Activated CD8-positive, alpha-beta memory T cell treated with anti-CD3 and anti-CD28 coated beads, Interleukin-2, amount 10 ng/mL, durations not matched to agents 7 days and 5 days (primary cell): ENCODE measurements at places on chromosomes 12 and 14.

GRCh38 chr12:117035287-117035686, 63.9 kb downstream of the TESC start:
- no peak for DNase-seq

- DNase-seq, result no peak
Observed at GRCh38 chr12:12254553-12254952, 12.3 kb downstream of the LRP6 start.

DNA sequence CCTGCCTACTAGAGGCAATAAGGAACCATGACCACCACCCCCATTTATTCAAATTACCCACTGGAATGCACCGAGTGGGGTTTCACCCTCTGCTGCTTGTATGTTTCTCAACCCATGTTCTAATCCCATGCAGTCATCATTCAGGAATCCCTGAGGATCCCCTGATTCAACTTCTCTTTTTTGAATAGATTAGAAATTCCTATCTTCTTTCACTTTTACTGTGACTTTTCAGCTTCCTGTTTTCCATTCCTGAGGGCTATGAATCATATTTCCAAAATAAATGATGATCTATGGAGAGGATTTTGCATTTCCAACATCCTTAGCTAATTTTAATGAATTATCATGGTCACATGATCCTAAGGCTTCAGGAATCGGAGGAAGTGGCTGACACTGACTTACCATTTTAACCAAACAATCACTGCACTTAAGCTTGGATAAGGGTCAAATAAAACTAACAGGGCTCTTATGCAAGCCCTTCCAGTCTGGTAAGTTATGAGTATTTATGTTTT, 19.4 kb upstream of the P2RX4 start:
- no peak for DNase-seq

DNA sequence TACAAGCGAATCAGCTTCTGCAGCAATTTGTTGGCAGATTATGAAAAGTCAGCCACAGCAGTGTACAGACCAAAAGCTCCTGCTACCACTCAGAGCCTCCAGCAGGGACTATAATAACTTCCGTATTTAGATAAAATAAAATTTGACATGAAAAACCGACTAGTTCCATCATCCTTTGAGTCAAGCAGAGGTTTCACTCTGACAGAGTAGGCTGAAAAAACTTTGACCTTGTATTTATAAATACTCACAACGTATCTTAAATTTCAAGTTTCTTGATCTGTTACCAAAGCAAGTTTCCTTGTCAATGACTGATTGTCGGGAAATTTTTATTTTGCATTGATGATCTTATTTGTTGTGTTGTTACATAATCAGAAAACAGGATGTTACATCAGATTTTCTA, 283.4 kb downstream of the DAD1 start:
- DNase-seq, result no peak

- DNase-seq, result no peak
Observed at GRCh38 chr14:104353921-104354701, 215.7 kb downstream of the KIF26A start.

DNA sequence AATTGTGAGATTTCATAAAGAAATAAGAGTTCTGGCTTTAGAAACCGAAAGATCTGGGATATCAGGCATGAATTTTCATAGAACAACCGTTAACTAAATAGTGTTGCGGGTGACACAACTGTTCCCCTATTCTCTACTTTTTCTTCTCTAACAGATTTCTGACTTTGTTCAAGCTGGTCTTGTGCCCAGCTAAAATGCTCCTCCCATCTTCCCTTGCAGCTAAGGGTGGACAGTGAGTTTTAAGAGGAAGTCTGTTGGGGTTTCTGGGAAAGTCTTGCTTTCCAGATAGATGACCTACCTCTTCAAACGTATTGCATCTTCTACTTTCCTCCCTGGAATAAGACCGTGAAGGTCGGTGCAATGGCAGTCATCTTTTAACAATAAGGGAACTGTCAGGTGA, 18.7 kb downstream of the CCDC63 start:
- no peak for DNase-seq

GRCh38 chr14:95038521-95039250, 118.6 kb downstream of the DICER1 start:
- DNase-seq, result no peak

- DNase-seq, result no peak
Observed at GRCh38 chr14:101875727-101876554, 88.4 kb upstream of the DYNC1H1 start.

GRCh38 chr12:128817111-128818015, 6.4 kb downstream of the SLC15A4 start:
- DNase-seq, result no peak

- no peak for DNase-seq
Observed at GRCh38 chr12:119746169-119746568, 78.2 kb downstream of the PRKAB1 start.

DNA sequence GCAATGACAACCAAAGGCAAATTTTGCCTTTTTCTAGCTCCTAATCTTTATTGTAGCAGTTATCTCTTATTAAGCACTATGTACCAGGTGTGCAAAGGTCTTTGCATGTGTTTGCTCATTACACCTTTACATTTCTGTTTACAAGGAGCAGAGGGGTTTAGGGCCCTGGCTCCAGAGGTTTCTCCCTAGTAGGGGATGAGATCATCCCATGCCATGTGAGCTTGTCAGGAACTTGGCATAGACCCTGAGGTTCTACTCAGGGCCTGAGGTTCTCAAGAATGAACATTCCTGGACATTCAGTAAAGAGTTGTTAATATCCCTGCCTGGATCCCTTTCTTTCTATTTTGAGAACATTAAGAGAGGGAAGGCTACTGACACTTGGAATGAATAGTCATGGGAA, 292.0 kb downstream of the RPAP3 start:
- DNase-seq, result no peak

GRCh38 chr14:93855737-93856136, 67.5 kb upstream of the PRIMA1 start:
- no peak for DNase-seq

- DNase-seq, result no peak
Observed at GRCh38 chr14:99350751-99351150, 78.8 kb upstream of the BCL11B start.

- no peak for DNase-seq
Observed at GRCh38 chr12:45205165-45205825, 10.6 kb upstream of the ANO6 start.

DNA sequence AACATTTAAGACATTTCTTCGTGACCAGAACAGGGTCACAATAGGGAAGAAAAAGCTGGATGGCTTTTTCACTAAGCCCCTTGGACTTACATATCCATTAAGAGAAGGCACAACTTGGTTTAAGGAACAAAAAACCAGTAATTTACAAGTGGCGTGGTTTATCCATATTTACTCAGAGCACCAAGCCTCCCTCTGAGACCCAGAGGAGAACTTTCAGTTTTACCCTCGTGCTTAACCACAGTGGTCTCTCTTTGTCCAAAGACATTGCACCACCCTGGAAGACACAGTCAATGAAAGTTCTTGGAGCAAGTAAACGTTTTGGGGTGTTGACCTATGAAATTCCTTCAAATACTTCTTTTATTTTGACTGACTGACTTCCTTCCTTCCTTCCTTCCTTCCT, 52.5 kb downstream of the SSPN start:
- DNase-seq, result no peak

DNA sequence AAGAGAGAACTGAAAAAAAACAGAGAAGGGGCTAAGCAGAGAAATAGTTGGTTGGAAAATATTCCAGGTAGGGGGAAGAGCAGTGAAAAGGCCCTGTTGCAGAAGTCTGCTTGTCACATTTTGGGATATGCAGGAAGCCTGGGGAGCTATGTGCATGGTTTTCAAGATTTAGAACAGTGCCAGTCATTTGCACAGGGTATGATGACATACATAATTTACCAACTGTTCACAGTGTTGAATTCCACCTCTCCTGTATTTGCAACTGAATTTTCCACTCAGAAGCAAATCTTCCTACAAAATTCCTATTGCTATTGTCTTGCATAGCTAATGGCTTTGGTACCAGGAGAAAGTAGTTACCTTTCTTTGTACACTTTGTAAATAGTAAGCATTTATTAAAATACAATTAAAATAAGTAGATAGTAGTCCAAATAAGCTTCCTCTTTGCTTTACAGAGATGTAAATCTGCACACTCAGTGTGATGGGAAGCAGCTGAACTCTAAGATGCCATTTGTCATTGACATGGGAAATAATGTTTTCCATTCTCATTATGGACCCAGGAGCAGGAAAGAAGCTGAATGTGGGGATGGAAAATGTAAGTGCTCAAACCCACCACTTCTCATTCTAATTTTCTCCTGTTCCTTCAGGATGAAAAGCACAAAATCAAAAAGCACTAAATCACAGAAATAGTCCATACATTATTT, 177.4 kb downstream of the BTG1 start:
- no peak for DNase-seq

- DNase-seq, result no peak
Observed at GRCh38 chr14:76271041-76271755, 104.7 kb upstream of the ESRRB start.
